ENCODE measurements at places on chromosomes 6 and 20.

GRCh38 chr6:106411643-106412200, 51.2 kb downstream of the CRYBG1 start:
- no peak for DNase-seq

DNA sequence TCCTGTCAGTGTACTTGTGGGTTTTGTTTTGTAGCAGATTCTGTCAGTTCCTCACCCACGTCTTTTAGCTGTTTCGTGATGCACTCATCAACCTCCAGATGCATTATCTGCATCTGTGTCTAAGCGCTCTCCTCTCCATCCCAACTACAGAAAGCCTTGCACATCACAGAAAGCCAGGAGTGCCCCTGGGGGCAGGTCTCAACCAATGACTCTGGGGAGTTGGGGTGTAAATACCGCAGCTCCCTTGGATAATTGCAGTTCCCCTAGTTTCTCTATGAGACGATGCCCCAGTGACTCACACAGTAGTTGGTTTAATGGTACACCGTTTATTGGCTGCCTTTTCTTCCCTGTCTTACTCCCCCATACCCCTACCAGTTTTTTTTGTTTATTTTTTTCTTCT, 158.1 kb downstream of the SOX4 start:
- no peak for DNase-seq

DNA sequence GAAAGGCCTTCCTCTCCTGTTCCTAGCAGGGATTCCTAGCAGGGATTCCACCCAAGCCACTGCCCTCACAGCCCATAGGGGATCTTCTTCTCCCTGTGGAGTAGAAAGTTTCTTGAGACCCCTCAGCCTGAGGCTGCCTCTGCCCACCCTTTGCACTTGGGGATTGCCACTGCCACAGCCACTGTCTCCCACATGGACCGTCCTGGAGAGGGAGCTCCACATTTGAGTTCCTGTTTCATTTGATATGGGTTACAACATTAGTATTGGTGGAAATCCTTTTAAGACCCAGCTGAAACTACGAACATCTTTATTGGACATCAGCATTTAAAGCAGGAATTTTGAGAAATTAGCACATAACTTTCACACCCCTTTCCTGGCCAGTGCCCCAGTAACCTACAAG, 25.6 kb downstream of the HLA-G start:
- DNase-seq: no peak

- DNase-seq: no peak
Observed at GRCh38 chr6:81465859-81466258, 286.6 kb downstream of the TENT5A start.

GRCh38 chr20:19735446-19735845, 22.6 kb upstream of the RIN2 start:
- peak; percentile 86 for DNase-seq

GRCh38 chr20:10438217-10438616, 3.1 kb downstream of the SLX4IP start:
- no peak for DNase-seq

DNA sequence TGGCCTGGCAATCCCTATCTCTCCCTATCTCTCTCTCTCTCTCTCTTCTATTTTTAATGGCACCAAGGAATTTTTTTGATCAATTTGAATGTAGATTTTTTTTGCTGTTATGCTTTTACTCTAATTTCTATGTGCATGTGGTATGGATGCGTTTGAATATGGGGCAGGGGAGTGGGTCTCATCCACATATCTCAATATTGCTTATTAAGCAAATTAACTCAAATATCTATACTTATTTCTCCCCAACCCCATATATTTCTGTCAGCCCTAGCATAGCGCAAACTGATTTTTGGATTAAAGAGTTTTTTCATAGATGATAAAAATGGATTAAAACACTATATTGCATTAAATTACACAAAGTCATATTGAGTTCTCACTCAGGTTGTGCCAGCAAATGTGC, 210.2 kb downstream of the KHDRBS2 start:
- DNase-seq: no peak

GRCh38 chr20:35339007-35339406, 46.8 kb upstream of the FAM83C start:
- peak; percentile 67 for DNase-seq

- DNase-seq: no peak
Observed at GRCh38 chr6:67881706-67882065, 753.4 kb upstream of the ADGRB3 start.

DNA sequence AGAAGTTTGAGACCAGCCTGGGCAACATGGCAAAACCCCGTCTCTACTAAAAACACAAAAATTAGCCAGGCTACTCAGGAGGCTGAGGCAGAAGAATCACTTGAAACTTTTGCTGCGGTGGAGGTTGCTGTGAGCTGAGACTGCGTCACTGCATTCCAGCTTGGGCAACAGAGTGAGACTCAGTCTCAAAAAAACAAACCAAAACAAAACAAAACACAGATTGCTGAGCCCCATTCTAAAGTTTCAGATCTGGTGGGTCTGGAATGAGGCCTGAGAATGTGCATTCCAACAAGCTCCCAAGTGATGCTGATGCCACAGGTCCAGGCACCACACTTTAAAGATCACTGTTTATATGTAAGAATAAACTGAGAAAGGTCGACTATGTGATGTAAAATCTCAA, 24.9 kb upstream of the TMEM14A start:
- DNase-seq: no peak

DNA sequence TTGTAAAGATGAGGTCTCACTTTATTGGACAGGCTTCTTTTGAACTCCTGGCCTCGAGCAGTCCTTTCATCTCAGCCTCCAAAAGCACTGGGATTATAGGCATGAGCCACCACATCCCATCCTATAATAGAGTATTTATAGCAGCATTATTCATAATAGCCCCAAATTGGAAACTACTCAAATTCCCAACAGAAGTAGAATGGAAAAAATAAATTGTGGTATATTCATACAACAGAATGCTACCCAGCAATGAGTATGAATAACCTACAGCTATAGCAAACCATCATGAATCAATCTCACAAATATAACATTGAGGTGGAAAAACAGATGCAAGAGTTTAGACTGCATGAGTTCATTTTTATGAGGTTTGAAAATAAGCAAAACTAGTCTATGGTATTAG, 84.8 kb upstream of the BTBD3 start:
- no peak for DNase-seq

DNA sequence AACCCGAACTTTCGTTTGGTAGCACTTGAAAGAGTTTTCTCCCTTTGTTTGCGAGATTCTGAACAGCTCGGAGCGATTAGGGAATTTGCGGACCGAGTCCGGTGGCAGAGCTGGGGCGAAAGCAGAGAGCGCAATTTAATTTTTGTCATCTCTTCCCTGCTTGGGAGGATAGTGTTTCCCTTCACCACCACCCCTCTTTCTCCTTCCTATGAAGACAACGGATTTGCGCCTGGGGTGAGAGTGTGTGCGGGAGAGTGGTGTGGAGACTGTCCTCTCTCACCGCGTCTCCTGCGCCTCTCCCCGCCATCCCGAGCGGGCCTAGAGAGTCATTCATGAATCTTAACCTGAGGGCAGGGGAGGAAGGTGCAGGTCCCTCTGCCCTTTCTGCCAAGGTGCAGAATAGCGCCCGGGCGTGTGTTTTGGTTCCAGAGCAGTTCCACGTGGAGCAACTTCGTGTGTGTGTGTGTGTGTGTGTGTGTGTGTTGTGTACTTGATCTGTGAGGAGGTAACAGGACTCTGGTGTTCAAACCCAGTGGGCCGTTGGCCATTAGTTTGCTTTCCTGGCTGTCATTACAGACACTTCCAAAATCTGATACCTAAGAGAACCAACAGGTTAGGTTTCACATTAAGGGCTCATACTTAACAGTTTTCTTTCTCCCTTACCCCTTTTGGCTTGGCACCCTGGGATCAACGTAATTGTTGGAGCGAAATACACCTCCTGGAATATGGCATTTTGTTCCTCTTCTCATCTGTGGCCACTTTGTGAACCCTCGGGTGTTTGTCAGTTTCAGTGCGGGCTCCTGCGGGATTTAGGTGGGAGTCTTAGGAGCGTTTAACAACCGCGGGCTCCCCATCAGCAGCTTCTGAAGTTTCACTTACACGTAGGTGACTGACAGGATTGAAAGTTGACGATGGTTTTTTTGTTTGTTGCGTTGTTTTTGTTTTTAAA, 1.8 kb downstream of the EYA4 start:
- no peak for DNase-seq

- no peak for DNase-seq
Observed at GRCh38 chr6:170429450-170429849, 122.9 kb downstream of the FAM120B start.

DNA sequence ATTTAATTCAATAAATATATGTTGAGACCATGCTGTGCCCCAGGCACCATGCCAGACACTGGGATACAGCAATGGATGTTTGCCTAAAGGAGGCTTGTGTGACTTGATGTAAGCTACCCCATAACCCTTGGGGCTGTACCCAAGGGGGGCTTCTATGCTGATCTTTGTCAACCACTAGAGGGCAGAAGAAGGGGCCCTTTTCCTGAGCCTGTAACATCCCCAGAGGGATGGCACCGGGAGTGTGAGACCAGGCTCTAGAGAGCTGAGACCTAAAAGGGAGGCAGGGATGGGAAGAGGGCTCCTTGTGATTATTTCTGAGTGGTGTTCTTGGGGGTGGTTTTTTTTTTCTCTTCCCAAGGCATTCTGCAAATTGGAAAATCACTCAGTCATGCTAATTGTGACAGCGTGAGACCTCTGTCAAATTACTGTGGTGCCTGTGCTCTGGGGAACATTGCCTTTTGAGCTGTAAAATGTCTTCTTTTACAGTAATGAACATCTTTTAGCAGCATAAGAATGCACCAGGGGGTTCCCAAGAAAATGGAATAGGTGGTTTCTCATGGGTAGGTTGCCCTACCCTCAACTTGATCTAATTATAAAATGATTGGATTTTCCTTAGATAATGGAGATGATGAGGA, 138.7 kb upstream of the SLC24A3 start:
- DNase-seq: no peak

DNA sequence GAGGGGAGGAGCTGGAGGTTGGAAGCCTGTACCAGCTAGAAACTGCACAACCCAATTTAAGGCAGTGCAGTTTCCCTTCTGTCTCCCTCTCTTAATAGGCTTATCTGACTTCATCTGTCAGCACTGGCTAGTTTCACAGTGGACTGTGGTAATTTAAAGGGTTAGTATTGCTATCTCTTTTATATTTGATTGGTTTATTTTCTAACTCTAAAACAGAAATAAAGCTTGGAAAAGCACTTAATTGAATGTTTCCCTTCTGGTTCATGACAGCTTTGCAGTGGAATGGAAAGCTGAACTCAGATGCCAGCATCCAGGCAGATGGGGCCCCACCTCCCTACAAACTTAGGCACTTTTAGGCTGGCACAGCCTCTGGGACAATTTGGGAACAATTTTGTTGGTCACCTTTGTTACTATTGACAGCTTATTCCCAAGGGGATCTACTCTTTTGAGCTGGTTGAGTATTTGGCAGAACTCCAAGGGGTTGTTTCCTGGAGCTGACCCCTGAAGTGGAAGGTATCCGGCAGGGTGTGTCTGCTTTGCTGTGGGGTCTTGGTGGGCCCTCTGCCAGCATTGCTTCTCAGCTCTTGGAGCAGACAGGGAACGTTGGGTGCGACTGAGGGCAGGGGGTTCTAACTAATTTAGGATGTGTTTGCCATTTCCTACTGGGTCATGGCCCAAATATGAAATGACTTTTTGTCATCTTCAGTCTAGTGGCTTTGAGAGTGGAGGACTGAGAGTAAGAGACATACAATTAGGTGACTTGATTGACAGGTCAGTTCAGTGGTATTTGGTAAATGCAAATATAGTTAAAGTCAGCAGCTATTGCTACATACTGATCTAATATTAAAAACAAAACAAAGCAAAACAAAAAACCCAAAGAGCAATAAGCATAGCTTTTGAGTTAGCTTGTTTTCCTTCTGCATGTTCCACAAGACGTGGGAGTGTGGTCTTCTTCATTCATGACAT, 9.3 kb downstream of the SH3BGRL2 start:
- no peak for DNase-seq

- DNase-seq: no peak
Observed at GRCh38 chr20:36030149-36030548, 61.8 kb downstream of the CNBD2 start.

- no peak for DNase-seq
Observed at GRCh38 chr6:41706876-41707564, 28.4 kb downstream of the TFEB start.

GRCh38 chr6:57262901-57263694, 41.0 kb upstream of the RAB23 start:
- no peak for DNase-seq

DNA sequence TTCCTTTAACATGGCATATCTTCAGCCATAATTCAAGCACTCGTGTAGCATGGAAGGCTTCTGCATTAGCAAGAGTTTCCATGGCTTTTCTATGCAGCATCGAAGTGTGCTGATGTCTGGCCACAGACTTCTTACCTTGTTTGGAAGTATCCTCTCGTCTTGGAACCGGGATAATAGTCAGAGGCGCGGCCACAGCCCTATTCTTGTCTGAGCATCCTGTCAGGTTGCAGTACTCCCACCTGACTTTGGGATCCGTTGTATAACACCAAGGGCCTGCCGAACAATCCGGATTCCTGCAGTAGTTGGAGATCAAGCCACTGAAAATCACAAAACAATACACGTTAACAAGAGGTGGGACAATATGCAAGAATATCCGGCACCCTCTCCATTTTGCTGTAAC, 138.9 kb downstream of the SLC22A3 start:
- DNase-seq: no peak

DNA sequence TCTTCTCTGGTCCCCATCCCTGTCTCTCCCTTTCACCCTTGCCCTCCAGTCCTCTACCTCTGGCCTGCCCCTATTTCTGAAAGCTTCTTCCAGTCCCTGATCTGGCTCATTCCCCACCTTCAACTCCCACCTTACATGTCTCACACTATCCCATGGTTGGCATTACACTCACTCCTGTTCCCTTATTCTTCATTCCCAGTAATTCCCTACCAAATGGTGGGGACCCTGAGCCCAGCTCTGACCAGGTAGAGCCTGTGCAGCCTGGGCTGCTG, 6.4 kb downstream of the TP53INP2 start:
- DNase-seq: no peak

GRCh38 chr20:63733579-63734081, 2.8 kb upstream of the LIME1 start:
- DNase-seq: no peak

GRCh38 chr20:10644458-10645204, 29.2 kb downstream of the JAG1 start:
- no peak for DNase-seq

DNA sequence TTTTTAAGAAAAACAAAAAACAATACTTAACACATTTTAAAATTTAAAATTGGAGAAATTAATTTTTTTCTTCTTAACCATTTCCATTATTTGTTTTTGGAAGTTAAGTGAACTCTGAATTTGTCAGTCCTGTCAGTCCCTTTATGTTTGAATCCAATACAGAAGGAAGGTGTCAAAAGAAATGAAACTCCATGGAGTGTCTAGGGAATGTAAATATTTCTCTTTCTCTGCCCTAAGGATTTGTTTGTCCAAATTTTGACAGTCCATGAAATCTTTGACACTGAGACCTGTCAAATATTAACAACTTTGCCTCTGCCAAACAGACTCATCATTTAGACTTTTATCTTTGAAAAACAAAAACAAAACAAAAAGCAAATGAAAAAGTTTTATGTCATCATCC, 166.4 kb downstream of the EPHA7 start:
- no peak for DNase-seq

GRCh38 chr6:107488875-107489635, 862 bp upstream of the SOBP start:
- DNase-seq: peak; percentile 41
